GM23248 (cell line): ENCODE measurements at places on chromosomes 5 and 9.

DNA sequence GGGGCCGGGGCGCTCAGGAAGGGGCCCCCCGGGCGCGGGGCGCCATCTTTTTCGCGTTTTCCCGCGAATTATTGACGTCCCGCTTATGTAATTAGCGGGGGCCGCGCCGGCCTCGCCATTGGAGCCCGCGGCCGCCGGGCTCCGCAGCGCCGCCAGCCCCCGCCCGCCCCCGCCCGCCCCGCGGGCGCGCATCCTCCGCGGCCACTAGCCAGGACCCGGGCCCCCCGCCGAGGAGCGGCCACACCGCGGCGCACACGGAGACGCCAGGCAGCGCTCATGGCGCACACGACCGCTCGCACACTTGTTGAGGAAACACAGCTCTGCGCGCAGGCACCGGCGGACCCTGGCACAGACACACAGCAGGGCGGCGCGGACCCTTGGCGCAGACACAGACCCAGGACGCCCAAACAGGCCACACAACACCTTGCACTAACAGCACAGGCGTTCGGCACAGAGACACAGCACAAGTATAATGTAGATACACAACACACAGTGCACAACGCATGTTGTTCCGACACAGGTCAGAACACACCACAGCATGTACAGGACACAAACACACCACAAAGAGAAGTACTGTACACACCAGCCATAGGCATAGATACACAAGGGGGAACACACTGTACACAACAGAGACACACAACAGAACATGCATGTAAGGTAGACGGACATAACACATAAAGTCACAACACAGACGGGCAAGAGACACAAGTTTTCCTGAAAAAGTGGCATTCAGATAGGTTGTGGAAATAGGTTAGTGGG is 467 bp upstream of the PHF19 start:
- no peak overlapping the region for H3K27ac ChIP-seq
- H3K36me3 ChIP-seq, result no peaks in the 10 kb centered on the region; the same call in 1 of the 2 replicates
- no peaks in the 10 kb centered on the region for H3K27me3 ChIP-seq

GRCh38 chr5:5615569-5615968 is 193.1 kb downstream of the ICE1 start:
- no peaks in the 10 kb centered on the region for H3K36me3 ChIP-seq
- no peak for DNase-seq
- no peaks in the 10 kb centered on the region for H3K4me1 ChIP-seq
- no peak overlapping the region for H3K4me3 ChIP-seq

GRCh38 chr9:137029058-137029936 is 1.3 kb upstream of the ABCA2 start:
- DNase-seq, result peak; percentile 69
- no peak overlapping the region for H3K27ac ChIP-seq
- no peaks in the 10 kb centered on the region for H3K36me3 ChIP-seq
- H3K4me1 ChIP-seq, result no peaks in the 10 kb centered on the region
- no peak overlapping the region for H3K4me3 ChIP-seq

- no peak for DNase-seq
- H3K27me3 ChIP-seq, result peaks cover under 1% of the 10 kb centered on the region; the same call in 1 of the 2 replicates
- no peaks in the 10 kb centered on the region for H3K4me1 ChIP-seq
- H3K27ac ChIP-seq, result no peak overlapping the region
- no peaks in the 10 kb centered on the region for H3K36me3 ChIP-seq
- H3K4me3 ChIP-seq, result no peak overlapping the region
These were observed 84.7 kb downstream of the IQGAP2 start for GRCh38 chr5:76487821-76488220.

- H3K27me3 ChIP-seq, result no peaks in the 10 kb centered on the region
- H3K36me3 ChIP-seq, result no peaks in the 10 kb centered on the region
- H3K27ac ChIP-seq, result no peak overlapping the region
- DNase-seq, result no peak
These were observed 286.9 kb upstream of the ATP10B start for GRCh38 chr5:161138751-161139455.

- no peaks in the 10 kb centered on the region for H3K27me3 ChIP-seq
- H3K4me3 ChIP-seq, result peak overlapping the region; percentile 89
- peaks cover 38% of the 10 kb centered on the region for H3K4me1 ChIP-seq
- DNase-seq, result peak; percentile 91
- H3K36me3 ChIP-seq, result no peaks in the 10 kb centered on the region
These were observed 1.4 kb upstream of the ENC1 start for GRCh38 chr5:74641735-74642542.

- H3K27ac ChIP-seq, result peak overlapping the region; percentile 4; the same call in 1 of the 2 replicates
- peaks cover 4% of the 10 kb centered on the region; the same call in 1 of the 2 replicates for H3K4me1 ChIP-seq
- no peak overlapping the region for H3K4me3 ChIP-seq
- DNase-seq, result peak; percentile 68
- no peaks in the 10 kb centered on the region for H3K36me3 ChIP-seq
These were observed 37.4 kb downstream of the CCDC125 start for GRCh38 chr5:69295088-69295754.

- peaks cover 57% of the 10 kb centered on the region for H3K4me1 ChIP-seq
- H3K4me3 ChIP-seq, result no peak overlapping the region
- peak overlapping the region; percentile 51 for H3K27ac ChIP-seq
- DNase-seq, result peak; percentile 26
- H3K36me3 ChIP-seq, result no peaks in the 10 kb centered on the region
- H3K27me3 ChIP-seq, result no peaks in the 10 kb centered on the region
These were observed 28.4 kb downstream of the PRRC2B start for GRCh38 chr9:131422241-131422792.

DNA sequence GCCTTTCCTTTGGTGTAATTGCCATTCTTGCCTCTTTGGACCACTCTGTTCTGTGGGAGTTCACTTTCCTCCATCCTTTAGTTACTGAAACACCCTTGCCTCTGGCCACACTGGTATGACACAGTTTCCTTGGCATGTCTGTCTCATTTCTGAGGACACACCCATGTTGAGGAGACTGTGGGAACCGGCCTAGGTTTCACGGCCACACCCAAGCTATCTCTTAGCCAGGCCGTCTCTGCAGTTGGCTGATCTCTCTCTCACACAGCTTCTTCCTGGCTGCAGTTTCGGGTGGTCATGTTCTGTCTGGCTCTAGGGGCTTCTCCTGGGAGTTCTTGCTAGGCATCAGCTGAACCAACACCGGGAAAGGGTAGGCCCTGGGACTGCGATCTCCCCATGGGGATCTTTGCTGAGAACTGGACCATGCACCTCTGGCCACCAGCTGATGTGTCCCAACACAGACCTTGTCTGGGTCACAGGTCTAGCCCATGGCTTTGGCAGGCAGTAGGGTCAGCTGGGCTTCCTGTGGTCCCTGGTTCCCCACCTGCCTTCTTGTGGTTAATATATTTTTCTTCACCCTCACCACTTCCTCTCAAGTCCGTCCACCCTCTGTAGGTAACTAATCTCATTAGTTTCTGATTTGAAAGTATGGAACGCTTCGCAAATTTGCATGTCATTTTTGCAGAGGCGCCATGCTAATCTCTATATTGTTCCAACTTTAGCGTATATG is 24.9 kb downstream of the ARHGEF37 start:
- H3K27me3 ChIP-seq, result no peaks in the 10 kb centered on the region
- H3K4me3 ChIP-seq, result no peak overlapping the region
- H3K4me1 ChIP-seq, result peaks cover 11% of the 10 kb centered on the region
- peak; percentile 99 for DNase-seq
- no peaks in the 10 kb centered on the region for H3K36me3 ChIP-seq

DNA sequence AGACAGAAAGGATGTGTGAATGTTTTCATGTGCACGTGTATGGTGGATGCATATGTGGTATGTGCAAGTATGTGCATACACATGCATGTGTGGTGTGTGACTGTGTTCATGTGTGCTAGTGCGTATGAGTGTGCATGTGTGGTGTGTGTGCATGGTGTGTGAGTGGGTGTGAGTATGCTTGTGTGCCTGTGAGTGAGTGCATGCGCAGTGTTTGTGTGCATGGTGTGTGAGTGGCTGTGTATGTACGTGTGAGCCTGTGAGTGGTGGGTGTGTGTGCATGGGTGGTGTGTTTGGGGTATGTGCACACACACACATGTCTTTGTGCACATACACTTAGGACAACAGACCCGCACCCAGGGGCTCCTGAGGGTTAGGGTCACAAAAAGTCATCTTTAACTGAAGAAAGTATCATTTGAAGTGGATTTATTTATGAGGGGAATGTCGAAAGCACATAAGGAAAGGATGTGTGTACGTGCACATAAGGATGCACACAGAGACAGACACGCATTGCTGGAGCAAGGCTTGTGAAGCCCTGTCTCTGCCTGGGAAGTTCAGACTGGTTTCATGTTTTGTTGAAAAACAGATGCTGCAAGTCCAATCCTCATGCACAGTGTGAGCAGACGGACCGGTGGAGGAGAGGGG is 237.0 kb downstream of the SYK start:
- no peak overlapping the region for H3K4me3 ChIP-seq
- no peaks in the 10 kb centered on the region for H3K27me3 ChIP-seq
- peak overlapping the region; percentile 79 for H3K27ac ChIP-seq

DNA sequence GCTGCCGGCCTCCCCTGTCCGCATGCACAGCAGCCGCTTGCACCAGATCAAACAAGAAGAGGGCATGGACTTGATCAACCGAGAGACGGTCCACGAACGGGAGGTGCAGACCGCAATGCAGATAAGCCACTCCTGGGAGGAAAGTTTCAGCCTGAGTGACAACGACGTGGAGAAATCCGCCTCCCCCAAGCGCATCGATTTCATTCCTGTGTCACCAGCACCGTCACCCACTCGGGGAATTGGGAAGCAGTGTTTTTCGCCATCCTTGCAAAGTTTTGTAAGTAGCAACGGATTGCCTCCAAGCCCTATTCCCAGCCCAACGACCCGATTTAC is 75.3 kb downstream of the PIP5K1B start:
- DNase-seq, result no peak
- H3K27me3 ChIP-seq, result no peaks in the 10 kb centered on the region
- peak overlapping the region; percentile 89 for H3K4me3 ChIP-seq
- peak overlapping the region; percentile 85 for H3K27ac ChIP-seq
- H3K4me1 ChIP-seq, result peaks cover 29% of the 10 kb centered on the region
- H3K36me3 ChIP-seq, result no peaks in the 10 kb centered on the region

- H3K4me1 ChIP-seq, result no peaks in the 10 kb centered on the region; the same call in 1 of the 2 replicates
- no peak overlapping the region for H3K27ac ChIP-seq
- no peak for DNase-seq
- no peaks in the 10 kb centered on the region for H3K27me3 ChIP-seq
These were observed 341.0 kb upstream of the POU5F2 start for GRCh38 chr5:94082405-94082804.

GRCh38 chr5:135312255-135312935 is 86.6 kb downstream of the MACROH2A1 start:
- no peaks in the 10 kb centered on the region for H3K36me3 ChIP-seq
- no peak overlapping the region for H3K27ac ChIP-seq
- peak; percentile 28 for DNase-seq
- no peak overlapping the region for H3K4me3 ChIP-seq
- H3K4me1 ChIP-seq, result peaks cover 26% of the 10 kb centered on the region
- no peaks in the 10 kb centered on the region for H3K27me3 ChIP-seq

DNA sequence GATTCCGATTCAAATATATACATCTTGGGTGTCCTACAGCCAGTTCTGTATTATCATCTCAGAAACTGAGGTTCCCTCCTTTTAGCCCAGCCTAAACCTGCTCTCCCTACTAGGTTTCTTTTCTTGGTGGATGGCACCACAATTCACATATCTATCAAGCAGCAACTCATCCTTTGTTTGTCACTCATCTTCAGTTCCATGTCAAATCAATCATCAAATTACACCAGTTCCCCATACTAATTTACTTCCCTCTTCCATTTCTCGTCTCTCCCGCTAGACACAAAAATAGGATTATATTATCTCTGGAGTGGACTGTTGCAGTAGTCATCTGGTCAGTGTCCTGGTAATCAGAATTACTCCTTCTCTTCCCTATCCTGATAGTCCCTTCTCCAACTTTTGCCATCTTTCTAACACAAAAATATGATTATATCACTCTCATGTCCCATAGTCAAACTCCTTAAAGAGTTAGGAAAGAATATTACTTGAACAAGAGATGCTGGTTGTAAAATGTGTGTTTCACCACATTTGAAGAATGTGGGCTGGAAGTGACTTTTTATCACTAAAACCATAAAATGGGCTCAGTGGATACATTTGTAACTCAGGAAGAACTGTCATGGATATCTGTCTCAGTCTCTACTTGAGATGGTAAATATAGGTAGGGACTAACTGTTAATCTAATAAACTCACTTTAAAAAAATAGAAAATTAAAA is 69.1 kb upstream of the RICTOR start:
- no peak overlapping the region for H3K4me3 ChIP-seq
- no peaks in the 10 kb centered on the region for H3K27me3 ChIP-seq
- DNase-seq, result no peak
- no peak overlapping the region for H3K27ac ChIP-seq
- no peaks in the 10 kb centered on the region for H3K36me3 ChIP-seq

DNA sequence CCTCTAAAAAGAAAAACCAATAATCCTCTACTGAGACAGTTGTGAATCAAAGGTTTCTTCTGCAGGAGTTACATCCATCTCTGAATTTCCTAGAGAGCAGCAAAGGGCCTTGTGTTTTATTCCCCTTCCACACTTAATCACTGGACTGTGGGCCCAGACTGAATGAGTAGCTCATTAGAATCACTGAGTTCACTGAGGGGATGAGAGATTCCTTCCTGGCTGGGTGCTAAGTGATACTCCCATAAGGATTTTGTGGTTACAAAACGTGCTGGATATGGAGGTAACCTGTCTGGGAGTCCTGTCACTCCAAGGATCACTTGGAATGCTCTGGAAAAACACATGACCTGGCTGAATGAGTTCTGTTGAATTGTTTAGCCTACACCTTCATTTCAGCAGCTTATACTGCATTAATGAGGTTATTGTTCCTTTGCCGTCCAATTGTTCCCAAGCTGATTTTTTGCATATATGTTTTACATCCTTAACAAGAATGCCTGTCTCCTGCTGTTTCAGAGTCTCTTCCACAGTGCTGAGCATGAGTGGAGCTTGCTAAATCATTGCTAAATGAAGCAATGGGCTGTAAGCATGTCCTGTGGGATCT is 82.9 kb downstream of the MEF2C start:
- H3K4me3 ChIP-seq, result no peak overlapping the region
- H3K27me3 ChIP-seq, result no peaks in the 10 kb centered on the region
- no peaks in the 10 kb centered on the region for H3K36me3 ChIP-seq
- H3K27ac ChIP-seq, result no peak overlapping the region
- DNase-seq, result no peak

GRCh38 chr5:77168161-77168878 is 42.2 kb upstream of the PDE8B start:
- peak overlapping the region; percentile 51 for H3K4me3 ChIP-seq
- H3K4me1 ChIP-seq, result peaks cover 18% of the 10 kb centered on the region
- H3K27ac ChIP-seq, result peak overlapping the region; percentile 90
- peak; percentile 89 for DNase-seq
- H3K27me3 ChIP-seq, result no peaks in the 10 kb centered on the region
- no peaks in the 10 kb centered on the region for H3K36me3 ChIP-seq

GRCh38 chr5:139138809-139139208 is 59.4 kb downstream of the SIL1 start:
- H3K36me3 ChIP-seq, result no peaks in the 10 kb centered on the region
- peak; percentile 67 for DNase-seq
- peaks cover 38% of the 10 kb centered on the region for H3K4me1 ChIP-seq
- H3K4me3 ChIP-seq, result no peak overlapping the region
- H3K27ac ChIP-seq, result no peak overlapping the region

- H3K27me3 ChIP-seq, result no peaks in the 10 kb centered on the region
- H3K4me1 ChIP-seq, result peaks cover 48% of the 10 kb centered on the region
- DNase-seq, result peak; percentile 53
These were observed 204.3 kb downstream of the PIK3R1 start for GRCh38 chr5:68419637-68420452.
